Esophagus squamous epithelium (tissue), 5 donors: ENCODE measurements at places on chromosomes 7 and 10. TPM values are rescaled to one million over a fixed set of nuclear protein-coding genes. Genes with fewer than 3 reads are reported as not detected.

The UBTD1 gene
- 4.3 TPM for total RNA-seq

- no peak overlapping the region for H3K4me3 ChIP-seq
- no peak overlapping the region for H3K27ac ChIP-seq
- H3K36me3 ChIP-seq = no peaks in the 10 kb centered on the region
- no peaks in the 10 kb centered on the region for H3K27me3 ChIP-seq
- peaks cover 9% of the 10 kb centered on the region for H3K4me1 ChIP-seq
Observed at GRCh38 chr10:22609719-22610465, 104.5 kb downstream of the PIP4K2A start.

The MACC1 gene
- 18.2 TPM for total RNA-seq

The EGFR gene
- 108 TPM for total RNA-seq

DNA sequence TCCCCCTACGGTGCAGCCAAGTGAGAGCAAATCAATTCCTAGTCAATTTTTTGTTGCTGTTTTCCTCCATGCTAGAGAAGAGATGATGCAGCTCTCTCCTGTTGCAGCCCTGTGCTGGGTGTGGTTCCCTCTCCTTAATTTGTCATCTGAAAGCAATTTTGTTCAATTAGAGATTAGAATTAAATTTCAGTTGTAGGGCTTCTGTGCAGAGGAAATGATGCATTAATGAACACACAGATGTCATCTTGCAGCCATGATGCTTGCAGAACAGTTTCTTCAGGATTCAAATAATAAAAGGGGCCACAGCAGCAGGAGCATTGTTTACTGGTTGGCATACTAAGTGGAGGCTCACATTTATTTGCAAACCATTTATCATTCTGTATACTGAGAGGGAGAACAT, 266.0 kb downstream of the AUTS2 start:
- H3K4me3 ChIP-seq = no peak overlapping the region
- peaks cover 14% of the 10 kb centered on the region for H3K4me1 ChIP-seq
- DNase-seq = no peak
- H3K27ac ChIP-seq = no peak overlapping the region
- no peaks in the 10 kb centered on the region for H3K27me3 ChIP-seq

GRCh38 chr7:154390961-154391360, 338.8 kb downstream of the DPP6 start:
- no peaks in the 10 kb centered on the region for H3K4me1 ChIP-seq
- H3K36me3 ChIP-seq = no peaks in the 10 kb centered on the region
- no peak for DNase-seq
- H3K27ac ChIP-seq = no peak overlapping the region

DNA sequence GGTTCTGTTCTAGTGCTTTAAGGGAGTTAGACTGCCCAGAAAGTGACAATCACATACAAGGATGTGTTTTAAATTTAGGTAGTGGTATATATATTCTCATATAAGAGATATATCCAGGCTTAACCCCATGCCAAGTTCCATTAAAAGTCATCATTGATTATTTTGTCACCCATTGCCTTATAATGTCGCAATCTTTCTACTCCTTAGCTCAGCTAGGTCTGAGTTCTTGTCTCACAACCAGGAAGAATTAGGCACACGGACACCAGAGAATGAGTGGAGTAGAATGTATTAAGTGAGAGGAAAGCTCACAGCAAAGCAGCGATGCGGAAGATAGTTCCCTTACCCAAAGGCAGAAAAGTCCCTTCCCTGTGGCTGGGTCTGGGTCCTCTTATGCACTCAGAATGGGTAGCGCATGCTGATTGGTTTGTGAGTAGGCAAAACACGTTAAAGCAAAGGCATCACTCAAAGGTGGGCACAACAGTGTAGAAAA, 197.2 kb upstream of the AHR start:
- DNase-seq = no peak
- H3K4me3 ChIP-seq = no peak overlapping the region
- H3K27ac ChIP-seq = no peak overlapping the region
- no peaks in the 10 kb centered on the region for H3K27me3 ChIP-seq
- H3K4me1 ChIP-seq = peaks cover 18% of the 10 kb centered on the region

GRCh38 chr7:66732439-66732838, 8.1 kb upstream of the RABGEF1 start:
- no peak overlapping the region for H3K27ac ChIP-seq
- peaks cover 17% of the 10 kb centered on the region for H3K4me1 ChIP-seq
- no peak overlapping the region for H3K4me3 ChIP-seq
- DNase-seq = no peak
- H3K36me3 ChIP-seq = no peaks in the 10 kb centered on the region

The KNDC1 gene
- not detected for total RNA-seq

- H3K27me3 ChIP-seq = no peaks in the 10 kb centered on the region
- no peaks in the 10 kb centered on the region for H3K4me1 ChIP-seq
- no peaks in the 10 kb centered on the region for H3K36me3 ChIP-seq
- H3K4me3 ChIP-seq = no peak overlapping the region
Observed at GRCh38 chr7:131124867-131125266, 202.8 kb upstream of the MKLN1 start.

- H3K27ac ChIP-seq = no peak overlapping the region
Observed at GRCh38 chr10:125407557-125407956, 247.2 kb upstream of the CTBP2 start.

DNA sequence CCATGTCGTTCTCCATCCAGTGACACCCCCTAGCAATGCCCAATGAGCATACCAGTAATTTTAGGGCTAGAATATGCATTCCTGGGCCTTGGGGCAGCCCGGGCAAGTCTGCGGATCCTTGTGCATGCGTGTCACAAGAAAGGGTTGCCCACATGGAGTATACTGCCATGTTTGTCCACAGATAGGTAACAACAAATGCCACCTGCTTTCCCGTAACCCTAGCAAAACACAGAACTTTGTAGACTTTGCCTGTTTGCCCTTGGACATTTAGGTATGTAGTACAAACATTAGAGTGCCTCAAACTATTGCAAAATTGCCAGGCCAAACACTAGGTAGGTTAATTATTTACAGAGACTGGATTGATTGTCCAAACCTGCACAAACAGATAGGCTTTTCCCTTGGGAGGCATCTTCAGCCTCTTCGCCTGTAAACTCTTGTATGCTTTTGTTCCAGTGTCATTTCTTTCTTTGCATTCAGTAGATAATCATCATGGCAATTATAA, 117.0 kb downstream of the ADCY1 start:
- H3K4me1 ChIP-seq = no peaks in the 10 kb centered on the region
- no peak overlapping the region for H3K27ac ChIP-seq
- no peak overlapping the region for H3K4me3 ChIP-seq

- no peaks in the 10 kb centered on the region for H3K27me3 ChIP-seq
- no peak for DNase-seq
- H3K27ac ChIP-seq = no peak overlapping the region
Observed at GRCh38 chr10:124126145-124126982, 33.0 kb upstream of the CHST15 start.

DNA sequence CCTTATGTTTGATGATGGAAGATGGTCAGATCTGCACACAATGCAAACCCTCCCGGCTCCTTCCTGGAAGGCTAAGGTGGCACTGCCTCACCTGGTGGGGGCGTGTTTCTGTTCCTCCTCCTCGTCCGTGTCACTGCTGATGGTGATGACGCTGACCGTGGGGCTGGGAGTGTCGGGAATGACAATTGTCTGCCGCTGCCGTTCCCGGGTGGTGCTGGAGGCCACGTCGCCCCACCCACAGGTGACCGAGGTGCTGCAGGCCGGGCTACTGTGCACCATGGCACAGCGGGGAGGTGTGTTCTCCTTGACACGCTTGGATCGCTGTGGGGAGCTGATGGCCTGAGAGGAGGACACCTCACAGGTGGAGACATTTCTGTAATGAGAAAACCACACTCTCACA, 73.1 kb downstream of the CLEC2L start:
- H3K27ac ChIP-seq = no peak overlapping the region
- H3K4me1 ChIP-seq = no peaks in the 10 kb centered on the region
- no peak for DNase-seq
- no peak overlapping the region for H3K4me3 ChIP-seq
- peaks cover 100% of the 10 kb centered on the region for H3K36me3 ChIP-seq

The TMEM236 gene
- 0.18 TPM for total RNA-seq

The HOGA1 gene
- total RNA-seq = 0.62 TPM

GRCh38 chr10:44860811-44861736, 50.1 kb upstream of the TMEM72 start:
- H3K4me1 ChIP-seq = peaks cover 9% of the 10 kb centered on the region
- no peak for DNase-seq
- no peak overlapping the region for H3K4me3 ChIP-seq
- no peaks in the 10 kb centered on the region for H3K27me3 ChIP-seq

- no peak overlapping the region for H3K4me3 ChIP-seq
- no peak overlapping the region for H3K27ac ChIP-seq
- DNase-seq = no peak
- H3K4me1 ChIP-seq = no peaks in the 10 kb centered on the region
Observed at GRCh38 chr7:27897001-27897400, 157.0 kb downstream of the TAX1BP1 start.

The CLCN1 gene
- total RNA-seq = not detected

DNA sequence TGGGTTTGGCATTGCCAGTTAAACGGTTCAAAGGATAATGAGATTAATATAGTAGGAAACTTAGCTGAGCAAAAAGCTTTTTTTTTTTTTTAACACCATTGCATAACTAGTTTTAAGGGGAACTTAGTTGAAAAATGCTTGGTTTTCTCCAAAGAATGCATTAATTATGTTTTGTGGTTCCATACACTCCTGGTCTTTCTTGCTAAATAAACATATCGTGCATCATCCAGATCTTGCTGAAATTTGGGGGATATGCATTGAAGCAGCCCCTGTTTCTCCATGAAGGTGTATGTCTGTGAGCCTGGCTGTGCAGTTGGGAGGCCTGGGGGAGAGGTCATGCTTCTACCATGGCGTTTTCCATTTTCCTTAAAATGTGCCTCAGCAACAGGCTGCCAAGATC, 558.2 kb upstream of the GALNT17 start:
- no peaks in the 10 kb centered on the region for H3K27me3 ChIP-seq
- H3K4me1 ChIP-seq = peaks cover 13% of the 10 kb centered on the region
- H3K4me3 ChIP-seq = no peak overlapping the region
- no peaks in the 10 kb centered on the region for H3K36me3 ChIP-seq
- DNase-seq = no peak

DNA sequence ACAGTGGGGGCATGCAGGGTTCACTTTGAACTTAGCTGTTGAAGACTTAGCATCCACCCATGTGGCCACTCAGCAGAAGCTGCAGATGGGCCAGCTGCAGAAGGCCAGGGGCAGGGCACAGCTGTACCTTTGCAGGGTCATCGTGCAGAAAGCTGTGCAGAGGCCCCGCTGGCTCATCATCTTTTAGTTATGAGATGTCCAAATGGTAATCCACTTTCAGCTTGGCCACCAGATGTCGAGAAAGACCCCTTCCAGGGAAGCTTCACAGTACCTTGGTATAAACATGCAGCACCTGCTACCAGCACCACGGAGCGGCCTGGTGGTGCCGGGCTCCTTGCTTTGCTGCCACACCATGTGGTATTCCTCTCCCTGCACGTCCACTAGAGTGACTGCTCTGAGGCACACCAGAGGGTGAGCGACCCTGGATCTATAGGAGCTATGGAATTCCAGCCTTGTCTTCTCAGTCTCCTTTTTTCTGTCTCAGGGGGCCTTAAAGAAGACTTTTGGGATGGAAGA, 74.2 kb upstream of the LAMB4 start:
- no peak overlapping the region for H3K4me3 ChIP-seq
- no peaks in the 10 kb centered on the region for H3K4me1 ChIP-seq
- no peak for DNase-seq
- H3K36me3 ChIP-seq = no peaks in the 10 kb centered on the region

DNA sequence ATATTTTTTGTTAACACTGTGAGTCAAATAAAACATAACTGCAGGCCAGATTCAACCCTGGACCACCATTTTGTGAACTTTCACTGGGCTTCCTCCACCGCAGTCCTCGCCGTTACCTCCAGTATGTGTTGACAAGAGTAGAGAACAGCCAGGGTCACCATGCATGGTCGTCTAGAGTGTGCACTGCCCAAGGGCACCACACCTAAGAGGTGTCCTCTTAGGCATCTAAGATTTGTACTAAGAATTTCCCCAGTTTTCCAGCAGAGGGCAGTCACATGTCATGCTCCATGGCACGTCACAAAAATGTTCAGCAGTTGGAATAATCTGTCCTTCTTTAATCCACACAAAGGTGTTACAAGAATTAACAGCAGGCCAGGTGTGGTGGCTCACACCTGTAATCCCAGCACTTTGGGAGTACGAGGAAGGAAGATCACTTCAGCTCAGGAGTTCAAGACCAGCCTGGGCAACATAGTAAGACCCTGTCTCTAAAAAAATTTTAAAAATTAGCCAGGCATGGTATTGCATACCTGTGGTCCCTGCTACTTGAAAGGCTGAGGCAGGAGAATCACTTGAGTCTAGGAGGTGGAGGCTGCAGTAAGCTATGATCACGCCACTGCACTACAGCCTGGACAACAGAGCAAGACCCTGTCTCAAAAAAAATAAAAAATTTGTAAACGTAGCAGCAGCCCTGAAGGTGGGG, 71.2 kb upstream of the FOXK1 start:
- no peak overlapping the region for H3K4me3 ChIP-seq
- DNase-seq = no peak

- no peak overlapping the region for H3K27ac ChIP-seq
- no peaks in the 10 kb centered on the region for H3K4me1 ChIP-seq
- no peaks in the 10 kb centered on the region for H3K27me3 ChIP-seq
Observed at GRCh38 chr7:148447221-148447849, 143.2 kb upstream of the C7orf33 start.

- peak overlapping the region; percentile 52 for H3K4me3 ChIP-seq
- no peaks in the 10 kb centered on the region for H3K36me3 ChIP-seq
- no peaks in the 10 kb centered on the region for H3K27me3 ChIP-seq
Observed at GRCh38 chr10:112376396-112376790, 2.5 kb downstream of the ACSL5 start.

The DENND11 gene
- 14.1 TPM for total RNA-seq

- no peak overlapping the region for H3K4me3 ChIP-seq
- H3K27me3 ChIP-seq = no peaks in the 10 kb centered on the region
- H3K27ac ChIP-seq = no peak overlapping the region
- no peak for DNase-seq
- H3K36me3 ChIP-seq = no peaks in the 10 kb centered on the region
Observed at GRCh38 chr7:26658389-26659084, 205.9 kb downstream of the SKAP2 start.
